ENCODE measurements at places on chromosomes 16 and 17.

- DNase-seq: no peak
Observed at GRCh38 chr17:41782142-41782541, 4.4 kb downstream of the JUP start.

DNA sequence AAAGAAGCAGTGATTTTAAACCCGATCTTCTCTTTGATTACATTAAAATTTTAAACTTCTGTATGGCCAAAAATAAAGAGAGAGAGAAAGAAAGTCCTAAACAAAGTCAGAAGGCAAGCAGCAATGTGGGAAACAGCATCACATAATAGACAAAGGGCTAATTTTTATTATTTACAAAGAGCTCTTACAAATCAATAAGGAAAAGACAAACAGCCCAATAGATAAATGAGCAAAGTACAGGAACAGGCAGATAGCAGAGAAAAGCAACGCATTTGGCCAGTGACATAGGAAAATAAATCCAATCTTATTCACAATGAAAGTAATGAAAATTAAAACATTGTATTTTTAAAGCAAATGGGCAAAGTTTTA lies 93.1 kb downstream of the SALL1 start:
- DNase-seq: no peak

DNA sequence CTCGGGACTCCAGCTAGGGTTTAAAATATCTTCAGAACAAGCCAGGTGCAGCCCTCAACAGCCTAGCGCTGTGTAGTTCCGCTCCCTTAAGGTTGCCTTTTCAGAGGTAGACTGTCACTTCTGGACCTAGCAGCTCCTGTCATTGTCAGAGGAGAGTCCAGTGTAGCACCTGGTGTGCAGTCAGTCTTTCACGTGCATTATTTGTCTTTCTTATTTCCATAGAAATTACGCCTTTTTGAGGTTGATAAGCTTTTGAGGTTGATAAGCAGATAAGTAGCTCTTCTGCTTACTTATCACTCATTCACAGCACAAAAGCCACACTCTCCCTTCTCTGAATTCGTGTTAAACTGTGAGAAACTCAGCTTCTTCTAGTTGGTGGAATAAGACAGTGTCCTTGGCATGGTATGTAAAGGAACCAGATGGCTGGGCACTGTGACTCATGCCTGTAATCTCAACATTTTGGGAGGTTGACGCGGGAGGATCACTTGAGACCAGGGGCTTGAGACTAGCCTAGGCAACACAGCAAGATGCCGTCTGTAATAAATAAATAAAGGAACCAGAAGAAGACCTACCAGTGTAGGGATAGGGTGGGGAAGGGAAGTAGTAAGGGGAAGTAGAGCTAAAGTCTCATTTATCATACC lies 10.2 kb downstream of the EEF2K start:
- DNase-seq: no peak

DNA sequence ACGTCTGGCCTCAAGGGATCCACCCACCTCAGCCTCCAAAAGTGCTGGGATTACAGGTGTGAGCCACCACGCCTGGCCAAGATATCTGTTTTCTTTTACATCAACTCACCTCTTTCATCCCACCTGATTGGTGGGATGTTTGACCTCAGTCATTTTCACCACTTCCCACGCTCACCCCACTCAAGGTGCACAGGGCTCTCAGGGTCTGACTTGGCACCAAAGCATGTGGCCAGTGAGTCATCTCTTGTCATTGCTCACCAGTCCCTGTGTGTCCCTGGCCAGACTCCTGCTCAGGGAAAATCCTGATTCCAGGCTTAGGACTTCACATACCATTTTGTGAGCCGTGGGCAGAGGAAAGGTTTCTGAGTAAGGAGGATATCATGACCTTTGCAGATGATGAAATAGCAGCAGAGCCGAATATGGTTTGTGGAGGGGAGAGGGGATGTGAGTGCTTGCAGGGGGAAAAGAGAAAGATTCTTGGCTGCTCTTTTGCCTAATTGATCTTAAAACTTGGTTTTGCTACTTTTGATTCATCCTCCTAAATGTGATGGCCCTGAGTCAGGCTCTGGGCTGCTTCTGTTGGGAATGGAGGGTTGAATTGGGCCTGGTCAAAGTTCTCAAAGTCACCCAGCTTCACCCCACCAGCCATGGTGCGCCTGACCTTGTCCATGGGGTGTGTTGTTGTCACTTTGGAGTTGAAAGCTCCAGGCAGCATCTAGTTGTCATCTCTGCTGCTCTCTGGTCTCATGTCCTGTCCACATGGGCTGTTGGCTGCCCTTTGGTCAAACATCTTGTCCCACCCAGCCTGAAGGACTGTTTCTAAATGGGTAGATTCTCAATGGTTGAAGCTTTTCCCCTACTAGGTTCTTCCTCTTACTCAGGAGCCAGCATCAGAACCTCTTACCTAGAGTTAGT lies 6.0 kb upstream of the KCNH6 start:
- DNase-seq: peak; percentile 38

GRCh38 chr17:73184136-73184993 lies 8.5 kb upstream of the COG1 start:
- DNase-seq: no peak

- no peak for DNase-seq
Observed at GRCh38 chr17:36728030-36728991, 126.9 kb downstream of the MRM1 start.

- no peak for DNase-seq
Observed at GRCh38 chr17:64358261-64358788, 32.3 kb downstream of the PECAM1 start.

Data from GM04503 (cell line).